Dermis microvascular lymphatic vessel endothelial cell (primary cell): ENCODE measurements at places on chromosomes 1 and 21. TPM values are rescaled to one million over a fixed set of nuclear protein-coding genes. Genes with fewer than 3 reads are reported as not detected.

GBP3 gene
- total RNA-seq, result 13.0 and 15.6 TPM in 2 replicates

- DNase-seq, result no peak
Observed at GRCh38 chr21:42291751-42292562, 23.3 kb downstream of the TFF3 start.

OPRD1 gene
- total RNA-seq, result not detected in 2 replicates

- DNase-seq, result no peak
Observed at GRCh38 chr1:84452436-84452835, 26.6 kb upstream of the RPF1 start.

OR2L13 gene
- not detected in 2 replicates for total RNA-seq

DNA sequence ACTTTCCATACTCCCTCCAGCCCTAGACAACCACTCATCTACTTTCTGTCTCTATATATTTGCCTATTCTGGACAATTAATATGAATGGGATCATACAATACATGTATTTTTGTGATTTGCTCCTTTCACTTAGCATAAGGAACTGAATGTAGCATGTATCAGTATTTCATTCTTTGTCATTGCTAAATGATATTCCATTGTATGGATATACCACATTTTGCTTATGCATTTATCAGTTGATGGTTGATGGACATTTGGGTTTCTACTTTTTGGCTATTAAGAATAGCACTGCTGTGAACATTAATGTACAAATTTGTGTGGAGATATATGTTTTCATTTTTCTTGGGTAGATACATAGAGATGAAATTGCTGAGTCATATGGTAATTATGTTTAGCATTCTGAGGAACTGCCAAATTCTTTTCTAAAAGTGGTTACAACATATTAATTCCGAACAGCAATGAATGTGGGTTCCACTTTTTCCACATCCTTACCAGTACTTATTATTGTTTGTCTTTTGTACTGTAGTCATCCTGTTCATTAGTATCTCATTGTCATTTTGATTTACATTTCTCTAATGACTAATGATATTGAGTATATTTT is 121.0 kb downstream of the LRRC40 start:
- no peak for DNase-seq

DNA sequence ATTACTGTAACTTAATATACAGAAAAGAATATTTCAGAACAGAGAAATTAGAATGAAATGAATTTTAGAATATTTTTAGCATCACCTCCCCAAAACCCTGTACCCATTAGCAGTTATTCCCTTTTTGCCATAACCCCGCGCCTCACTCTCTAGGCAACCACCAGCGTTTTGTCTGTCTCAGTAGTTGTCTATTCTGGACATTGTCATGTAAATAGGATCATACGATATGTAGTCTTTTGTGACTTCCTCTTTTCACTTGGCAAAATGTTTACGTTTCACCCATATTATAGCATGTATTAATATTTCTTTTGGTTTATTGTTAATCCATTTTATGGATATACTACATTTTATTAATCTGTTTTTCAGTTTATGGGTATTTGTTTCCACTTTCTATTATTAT is 24.9 kb downstream of the SOAT1 start:
- DNase-seq, result no peak

- DNase-seq, result peak; percentile 95
Observed at GRCh38 chr21:45140346-45140940, 66.1 kb downstream of the ADARB1 start.
